ENCODE measurements at places on chromosomes 4 and X.

- DNase-seq, result no peak
Measured at GRCh38 chr4:73727685-73728084, 12.7 kb upstream of the CXCL8 start.

DNA sequence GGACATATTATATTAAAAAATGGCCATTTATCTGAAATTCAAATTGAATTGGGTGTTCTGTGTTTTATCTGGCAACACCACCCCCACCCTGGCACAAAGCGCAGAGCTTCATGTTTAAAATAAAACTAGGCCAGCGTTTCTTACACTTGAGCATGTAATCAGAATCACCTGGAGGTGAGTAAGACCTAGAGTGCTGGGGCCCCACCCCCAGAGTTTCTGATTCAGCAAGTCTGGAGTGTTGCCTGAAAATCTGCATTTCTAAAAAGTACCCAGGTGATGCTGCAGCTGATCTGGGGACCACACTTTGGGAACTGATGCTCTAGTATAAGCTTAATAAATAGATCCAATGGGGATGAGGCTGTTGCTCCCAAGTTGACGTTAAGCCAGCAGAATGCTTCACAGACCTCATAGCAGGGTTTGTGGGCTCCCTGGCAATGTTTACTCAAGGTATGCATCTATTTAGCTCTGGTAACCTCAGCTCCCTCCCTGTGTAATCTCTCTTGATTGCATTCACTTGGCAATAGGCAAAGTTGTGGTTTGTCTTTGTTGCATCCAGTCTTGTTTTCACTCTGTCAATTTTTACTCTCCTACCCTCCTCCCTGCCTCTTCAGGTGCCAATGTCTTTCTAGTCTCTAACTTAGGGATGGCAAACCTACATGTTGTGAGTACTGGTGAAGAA lies 99.8 kb upstream of the TEX13D start:
- DNase-seq, result no peak

DNA sequence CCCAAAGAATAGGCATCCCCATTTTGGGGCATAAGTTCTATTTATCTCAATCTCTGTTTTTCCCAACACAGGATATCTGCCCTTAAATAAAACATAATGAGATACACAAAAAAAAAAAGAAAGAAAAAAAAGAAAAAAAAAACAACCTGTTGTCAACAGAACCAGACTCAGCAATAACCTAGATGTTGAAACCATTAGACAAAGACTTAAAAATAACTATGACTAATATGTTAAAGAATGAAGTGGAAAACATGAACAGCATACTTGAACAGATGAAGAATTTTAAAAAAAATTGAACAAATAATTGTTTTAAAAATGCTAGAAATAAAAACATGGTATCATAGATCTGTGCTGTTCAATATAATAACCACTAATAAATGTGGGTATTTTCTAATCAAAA lies 93.4 kb upstream of the RXFP1 start:
- DNase-seq, result peak; percentile 40

DNA sequence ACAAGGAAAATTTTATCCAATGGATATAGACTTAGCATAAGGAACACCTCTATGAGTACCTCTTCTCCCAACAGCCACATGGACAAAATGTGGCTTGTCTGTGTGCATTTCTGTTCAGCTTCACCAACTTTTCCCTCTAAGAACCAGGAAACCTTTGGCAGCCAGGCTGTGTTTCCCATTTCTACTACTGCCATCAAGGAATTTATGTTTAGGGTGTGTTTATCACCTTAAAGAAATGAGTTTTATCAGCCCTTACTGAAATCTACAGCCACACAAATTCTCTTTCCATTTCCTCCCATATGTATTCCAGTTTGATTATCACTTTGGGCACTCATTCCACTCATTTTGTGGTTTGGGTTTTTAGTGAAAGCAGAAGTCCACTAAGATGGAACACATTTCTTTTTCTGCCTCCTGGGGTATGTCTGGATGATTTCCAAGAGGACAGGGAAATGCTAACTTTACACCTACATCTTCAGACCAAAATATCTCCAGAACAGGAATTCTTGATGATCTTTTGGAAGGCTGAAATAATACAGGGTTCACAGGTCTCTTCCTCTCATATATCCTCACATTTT lies 82.6 kb upstream of the MAOA start:
- no peak for DNase-seq

- DNase-seq, result peak; percentile 1
Measured at GRCh38 chr4:144421839-144422565, 224.0 kb upstream of the HHIP start.

- no peak for DNase-seq
Measured at GRCh38 chr4:162509333-162509732, 345.5 kb upstream of the FSTL5 start.

- no peak for DNase-seq
Measured at GRCh38 chr4:73864961-73865360, 4.2 kb upstream of the CXCL1 start.

- peak; percentile 16 for DNase-seq
Measured at GRCh38 chrX:15664487-15665444, at the start of gene CLTRN. TSS of gene CLTRN (minus strand) at chrX:15664805. CDS start at chrX:15664775, 30 bp downstream.

DNA sequence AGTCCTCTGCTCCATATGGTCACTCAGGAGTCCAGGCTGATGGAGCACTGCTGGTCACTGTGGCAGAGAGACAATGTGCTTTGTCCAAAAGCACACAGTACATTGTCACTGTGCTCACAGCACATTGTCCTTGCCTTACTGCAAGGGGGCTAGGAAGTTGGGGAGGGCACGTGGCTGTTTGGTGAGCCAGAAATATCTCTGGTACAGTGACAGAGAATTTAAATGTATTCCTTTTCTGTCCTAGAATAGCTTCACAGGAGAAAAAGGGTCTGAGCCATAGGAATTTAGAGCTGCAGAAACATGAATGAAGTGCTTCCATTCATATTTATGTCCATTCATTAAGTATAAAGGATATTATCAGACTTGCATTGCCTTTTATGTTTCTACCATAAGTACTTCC lies 110.8 kb upstream of the TRIM2 start:
- DNase-seq, result no peak

Data from ELR (cell line).